Activated T-helper 1 cell treated with anti-CD3 and anti-CD28 coated beads, Interleukin-12 subunit alpha, Interleukin-12 subunit beta, Interleukin-2, Interleukin-4 antibody, amounts not matched to agents 30 ng/mL and 10 ng/mL and 1 ng/mL, durations not matched to agents 14 hours and 24 hours and 36 hours (primary cell): ENCODE measurements at places on chromosomes 12 and 14.

- peak; percentile 23 for DNase-seq
These were observed 110.0 kb downstream of the CCDC60 start for GRCh38 chr12:119444462-119445044.

GRCh38 chr14:55973285-55973800, 144.9 kb upstream of the PELI2 start:
- no peak for DNase-seq

DNA sequence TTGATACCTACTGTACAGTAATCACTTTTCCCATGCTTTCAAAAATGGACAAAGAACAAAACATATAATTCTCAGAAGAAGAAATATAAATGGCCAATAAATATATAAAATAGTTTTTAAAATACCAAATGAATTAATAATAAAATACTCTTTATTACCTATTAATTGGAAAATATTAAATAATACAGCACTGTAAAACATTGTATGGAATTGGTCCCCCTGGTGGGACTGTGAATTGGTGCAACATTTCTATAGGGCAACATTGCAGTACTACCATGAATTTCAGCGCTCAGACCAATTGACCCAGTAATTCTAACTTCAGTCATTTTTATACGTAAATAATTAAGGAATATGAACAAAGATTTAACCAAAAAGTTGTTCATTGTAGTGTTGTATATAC, 162.6 kb downstream of the PELI2 start:
- DNase-seq = no peak

GRCh38 chr14:68506645-68507419, 286.0 kb downstream of the ZFP36L1 start:
- no peak for DNase-seq

GRCh38 chr12:66235626-66236281, 46.7 kb downstream of the IRAK3 start:
- DNase-seq = no peak

DNA sequence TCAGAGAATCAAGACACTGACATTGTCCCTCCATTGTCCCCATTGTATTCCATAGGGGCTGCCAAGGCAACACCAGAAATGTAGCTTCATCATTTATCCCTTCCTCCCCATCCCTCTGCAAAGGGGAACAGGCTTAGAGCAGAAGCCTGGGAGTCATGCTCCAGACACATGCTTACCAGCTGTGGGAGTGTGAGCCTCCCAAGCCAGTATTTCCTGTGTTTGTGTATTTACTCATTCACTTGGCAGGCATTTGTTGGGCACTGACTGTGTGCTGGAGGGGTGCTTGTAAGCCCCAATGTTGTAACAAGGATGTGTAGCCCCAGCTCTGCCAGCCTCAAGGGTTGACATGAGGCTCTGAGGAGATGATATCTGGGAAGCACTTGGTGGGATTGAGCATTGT, 46.0 kb upstream of the TCL1A start:
- no peak for DNase-seq

DNA sequence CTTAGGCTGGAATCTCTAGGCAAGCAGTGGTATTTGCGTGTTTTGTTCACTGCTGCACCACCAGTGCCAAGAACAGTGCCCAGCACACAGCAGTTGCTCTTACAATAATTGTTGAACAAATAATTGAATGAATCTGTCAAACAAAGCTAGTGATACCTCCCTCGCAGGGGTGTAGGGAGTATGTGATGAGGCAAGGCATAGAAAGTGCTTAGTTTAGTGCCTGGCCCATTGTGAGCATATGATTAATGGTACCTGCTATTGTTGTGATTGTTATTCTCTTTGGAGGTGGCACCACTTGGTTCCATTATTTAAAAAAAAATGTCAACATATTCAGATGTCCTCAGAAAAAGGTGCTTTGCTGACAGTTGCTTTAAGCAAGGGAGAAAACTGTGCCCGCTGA, 210.1 kb upstream of the TBX3 start:
- DNase-seq = no peak

GRCh38 chr12:123106640-123107359, 44.1 kb downstream of the PITPNM2 start:
- DNase-seq = peak; percentile 73

- no peak for DNase-seq
These were observed 59.2 kb downstream of the VWF start for GRCh38 chr12:6065131-6065862.

DNA sequence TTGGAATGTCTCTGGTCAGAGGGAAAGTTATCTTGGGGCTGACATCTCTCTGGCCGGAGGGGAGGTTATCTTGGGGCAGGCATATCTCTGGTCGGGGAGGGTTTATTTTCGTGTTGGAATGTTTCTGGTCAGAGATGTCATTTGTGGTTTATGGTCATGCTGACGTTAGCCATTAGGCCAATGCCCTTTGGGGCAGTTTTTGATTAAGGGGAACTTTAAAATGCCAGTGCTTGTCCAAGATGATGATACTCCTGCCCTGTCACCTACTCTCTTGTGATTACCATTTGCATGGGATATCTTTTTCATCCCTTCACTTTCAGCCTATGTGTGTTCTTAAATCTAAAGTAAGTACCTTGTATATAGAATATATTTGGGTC, 29.0 kb upstream of the A2M start:
- no peak for DNase-seq

DNA sequence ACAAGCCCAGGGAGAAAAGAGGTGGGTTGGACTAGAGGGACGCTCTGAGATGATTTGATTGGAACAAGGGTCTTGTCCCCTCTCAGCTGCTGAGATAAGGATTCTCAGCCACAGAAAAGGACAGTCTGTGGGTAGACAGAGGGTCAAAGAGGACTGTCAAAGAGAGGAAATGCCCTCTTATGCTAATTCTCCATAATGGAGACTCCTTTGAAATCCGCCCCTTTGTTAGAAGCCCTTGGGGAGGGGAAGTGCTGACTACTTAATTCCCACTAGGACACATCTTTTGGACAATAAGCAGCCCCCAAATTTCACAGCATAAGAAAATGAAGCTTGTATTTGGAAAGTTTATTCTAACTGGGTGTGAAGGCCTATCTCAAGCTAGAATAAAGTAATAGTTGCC, 176.6 kb downstream of the KTN1 start:
- DNase-seq = no peak

GRCh38 chr12:20420557-20420956, 52.2 kb downstream of the PDE3A start:
- DNase-seq = no peak

GRCh38 chr14:34781242-34781641, 66.8 kb upstream of the CFL2 start:
- DNase-seq = no peak

DNA sequence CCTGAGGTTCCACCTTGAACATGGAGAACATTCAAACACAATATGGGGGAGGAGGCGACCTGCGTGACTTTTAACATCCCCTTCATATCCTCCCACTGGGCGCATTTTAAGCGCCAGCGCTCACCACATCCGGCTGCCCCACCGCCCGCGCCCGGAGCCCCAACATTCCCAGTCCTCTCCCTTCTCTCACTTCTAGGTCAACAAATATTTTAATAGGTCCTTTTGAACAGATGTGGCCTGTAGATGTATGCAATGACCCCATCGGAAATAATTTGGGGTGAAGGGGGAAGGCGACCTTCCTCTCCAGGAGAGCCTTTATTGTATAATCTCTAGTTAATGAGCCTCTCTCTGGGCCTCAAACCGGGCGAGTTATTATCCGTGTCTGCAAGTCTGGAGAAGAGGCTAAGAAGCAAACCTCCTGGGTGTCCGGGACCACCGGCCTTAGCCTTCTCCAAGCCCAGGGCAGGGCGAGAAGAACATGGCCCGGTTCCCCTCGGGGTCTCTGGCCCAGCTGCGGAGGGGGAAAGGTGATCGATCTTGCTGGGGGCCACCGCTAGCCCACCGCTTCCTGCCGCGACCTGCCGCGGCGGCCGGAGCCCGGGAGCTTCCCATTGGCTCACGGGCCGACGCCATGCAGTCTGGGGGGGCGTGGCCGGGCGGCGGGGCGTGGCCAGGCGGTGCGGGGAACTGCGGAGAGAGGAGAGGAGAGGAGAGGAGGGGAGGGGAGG, 83.2 kb upstream of the HMGA2 start:
- peak; percentile 41 for DNase-seq

DNA sequence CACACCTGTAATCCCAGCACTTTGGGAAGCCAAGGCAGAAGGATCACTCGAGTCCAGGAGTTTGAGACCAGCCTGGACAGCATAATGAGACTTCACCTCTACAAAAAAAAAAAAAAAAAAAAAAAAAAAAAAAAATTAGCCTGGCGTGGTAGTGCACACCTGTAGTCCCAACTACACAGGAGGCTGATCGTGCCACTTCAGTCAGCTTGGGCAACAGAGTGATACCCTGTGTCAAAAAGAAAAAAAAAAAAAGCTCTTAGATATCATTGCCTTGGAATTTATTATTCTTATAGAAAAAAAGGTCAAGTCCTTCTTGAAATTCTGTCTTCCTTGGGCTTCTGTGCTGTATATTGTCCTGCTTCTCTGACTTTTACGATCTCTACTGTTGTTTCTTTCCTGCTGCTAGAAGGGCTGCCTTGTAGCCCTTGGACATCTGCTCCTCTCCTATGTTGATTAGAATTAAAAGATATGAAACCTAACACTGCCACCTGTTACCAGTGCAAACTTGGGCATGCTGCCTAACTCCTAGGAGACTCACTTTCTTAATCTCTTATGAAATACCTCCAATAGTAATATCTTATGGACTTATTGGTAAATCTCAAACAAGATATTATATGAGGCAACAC, 5.7 kb downstream of the TMEM19 start:
- no peak for DNase-seq

- no peak for DNase-seq
These were observed 219.0 kb upstream of the RTL1 start for GRCh38 chr14:101122237-101123141.

DNA sequence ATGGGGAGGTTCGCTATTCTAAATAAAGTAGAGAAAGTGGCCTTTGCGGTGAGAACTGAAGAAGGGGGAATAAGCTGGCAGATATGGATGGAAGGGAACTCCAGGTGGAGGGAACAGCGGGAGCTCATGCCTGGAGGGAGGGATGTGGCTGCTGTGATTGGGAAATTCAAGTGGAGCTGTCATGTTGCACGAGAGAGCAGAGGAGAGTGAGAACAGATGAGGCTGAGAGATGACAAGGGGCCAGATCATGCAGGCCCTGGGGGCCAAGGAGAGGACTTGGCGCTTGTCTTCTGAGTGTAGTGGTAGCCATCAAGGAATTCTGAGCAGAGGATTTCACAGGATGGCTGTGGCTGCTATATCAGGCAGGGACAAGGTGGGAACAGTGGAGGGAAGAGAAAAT, 35.0 kb downstream of the TGFB3 start:
- DNase-seq = no peak

DNA sequence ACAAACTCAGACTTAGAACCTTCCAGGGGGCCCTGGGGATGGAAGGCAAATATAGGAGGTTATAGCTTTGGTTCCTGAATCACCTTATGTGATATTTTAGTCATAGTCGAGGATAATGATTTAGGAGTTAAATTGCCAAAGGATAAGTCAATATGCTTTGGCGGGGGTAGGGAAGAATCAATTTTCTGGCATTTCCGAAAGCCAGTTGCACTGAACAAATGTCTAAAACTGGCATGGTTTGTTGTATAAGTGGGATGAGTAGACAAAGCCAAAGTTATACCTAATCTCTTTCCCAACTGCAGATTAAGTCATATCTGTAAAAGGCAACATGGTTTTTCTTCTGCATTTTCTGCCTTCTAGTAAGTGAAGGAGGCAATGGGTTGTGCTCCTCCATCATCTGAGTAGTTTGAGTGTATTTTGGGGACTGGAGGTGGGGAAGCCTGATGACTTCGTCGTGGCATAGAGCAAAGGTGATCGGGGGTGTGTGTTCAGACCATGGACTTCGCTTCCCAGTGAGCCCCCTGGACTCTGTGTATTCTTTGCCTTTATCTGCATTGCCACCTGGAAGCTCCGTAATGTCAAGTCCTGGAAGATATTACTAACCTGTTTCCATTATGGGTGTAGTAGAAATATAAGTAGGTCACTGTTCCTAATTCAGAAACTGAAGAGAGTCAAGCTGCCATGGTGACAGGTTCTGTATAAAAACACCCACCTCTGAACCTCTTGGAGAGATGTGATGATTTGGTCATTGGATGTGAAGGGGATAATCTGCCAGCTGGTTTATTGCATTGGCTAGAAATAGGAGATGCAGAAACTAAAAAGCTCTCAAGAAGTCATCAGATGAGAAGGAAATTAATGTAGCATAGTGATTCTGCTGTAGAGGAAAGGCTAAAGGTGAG, 24.5 kb downstream of the PPFIBP1 start:
- DNase-seq = no peak

DNA sequence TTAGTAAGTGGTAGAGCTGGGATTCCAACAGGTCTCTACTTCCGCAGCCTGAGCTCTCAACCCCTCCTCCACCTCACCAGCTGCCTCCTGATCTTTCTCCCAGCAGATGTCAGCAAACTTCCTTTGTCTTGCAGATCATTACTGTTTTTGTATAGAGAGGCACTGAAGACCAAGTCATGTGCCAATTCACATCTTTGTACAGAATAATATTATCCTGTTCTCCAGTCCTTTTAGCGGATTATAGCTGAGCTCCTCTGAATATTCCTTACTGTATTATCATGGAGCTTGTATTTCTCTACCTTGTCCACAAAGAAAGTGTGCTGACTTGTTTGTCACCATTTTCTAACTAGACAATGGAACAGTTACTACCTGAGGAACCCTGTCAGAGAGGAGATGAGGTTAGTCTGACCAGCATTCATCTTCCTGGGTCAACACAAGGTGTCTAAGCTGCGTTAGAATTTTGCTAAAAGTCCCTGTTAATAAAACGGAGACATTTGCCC, 142.3 kb upstream of the ARHGAP5 start:
- DNase-seq = no peak
